ENCODE measurements at places on chromosomes 12 and 14.

DNA sequence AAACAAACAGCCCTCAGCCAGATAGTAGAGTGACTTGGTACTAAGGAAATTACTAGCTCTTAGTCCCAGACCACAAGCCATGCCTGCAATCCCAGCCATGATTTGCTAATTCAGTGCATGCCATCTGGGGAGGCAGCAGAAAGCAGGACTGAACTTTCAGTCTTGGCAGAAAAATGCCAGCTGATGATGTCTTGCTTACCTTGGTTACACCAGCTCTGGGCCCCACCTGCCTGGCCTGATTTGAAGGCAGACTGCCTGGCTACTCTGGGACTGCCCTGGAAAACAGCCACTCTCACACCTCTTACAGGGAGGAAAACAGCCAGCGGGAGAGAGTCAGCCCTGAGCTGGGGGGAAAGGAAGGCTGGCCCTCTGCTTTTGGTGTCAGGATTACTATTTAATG lies 4.6 kb upstream of the UNC119B start:
- DNase-seq = no peak

DNA sequence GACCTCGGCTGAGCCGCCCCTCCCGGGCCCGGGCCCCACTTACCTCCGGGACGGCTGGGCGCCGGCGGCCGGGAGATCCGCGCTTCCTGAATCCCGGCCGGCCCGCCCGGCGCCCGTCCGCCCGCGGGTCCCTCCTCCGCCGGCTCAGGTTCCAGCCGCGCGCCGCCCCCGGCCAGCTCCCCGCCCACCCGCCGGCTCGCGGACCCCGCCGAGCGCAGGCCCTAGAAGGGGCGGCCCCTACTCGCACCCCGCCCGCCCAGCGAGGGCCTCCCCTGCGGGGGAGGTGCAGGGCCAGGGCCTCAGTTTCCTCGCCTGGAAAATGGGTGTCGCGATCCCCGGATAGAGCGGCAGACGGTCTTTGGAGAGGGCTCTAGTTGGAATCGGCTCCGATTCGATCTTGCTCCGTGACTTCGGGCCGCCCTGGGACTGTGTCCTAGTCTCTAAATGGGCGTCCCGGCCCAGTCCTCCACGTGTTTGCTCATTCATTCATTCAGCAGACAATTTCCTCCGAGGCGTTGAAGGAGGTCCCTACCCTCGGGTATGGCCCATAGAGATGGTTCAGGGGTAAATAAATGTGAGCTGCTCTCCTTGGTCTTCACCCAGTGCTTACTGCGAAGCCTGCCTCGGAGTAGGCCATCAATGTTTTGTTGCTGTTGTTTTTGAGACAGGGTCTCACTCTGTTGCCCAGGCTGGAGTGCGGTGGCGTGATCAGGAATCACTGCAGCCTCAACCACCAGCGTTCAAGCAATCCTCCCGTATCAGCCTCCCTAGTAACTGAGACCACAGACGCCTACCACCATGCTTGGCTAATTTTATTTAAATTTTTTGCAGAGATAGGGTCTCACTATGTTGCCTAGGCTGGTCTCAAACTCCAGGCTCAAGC lies at the start of gene TRPV4:
TSS of gene TRPV4 (minus strand) at position 92 of the 883 bp plus-strand sequence. CDS start 18,602 bp downstream, outside the sequence.
- no peak for DNase-seq

DNA sequence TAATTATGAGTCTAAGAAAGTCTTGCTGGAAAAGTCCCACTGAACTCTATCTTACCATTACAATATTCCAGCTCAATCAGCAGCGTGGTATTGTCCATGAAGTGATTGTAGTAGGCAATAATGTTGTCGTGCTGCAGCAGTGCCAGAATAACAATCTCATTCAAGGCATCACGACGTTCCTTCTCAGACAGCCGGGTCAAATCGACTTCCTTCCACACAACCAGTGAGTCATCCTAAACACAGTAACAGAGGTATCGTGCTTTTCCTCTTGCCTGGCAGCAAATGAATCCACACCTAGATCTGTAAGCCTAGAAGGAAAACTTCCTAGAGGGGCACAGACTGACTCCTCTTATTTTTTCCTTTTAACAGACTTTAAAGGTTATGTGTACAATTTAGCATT lies 2.9 kb downstream of the NEK9 start:
- no peak for DNase-seq

DNA sequence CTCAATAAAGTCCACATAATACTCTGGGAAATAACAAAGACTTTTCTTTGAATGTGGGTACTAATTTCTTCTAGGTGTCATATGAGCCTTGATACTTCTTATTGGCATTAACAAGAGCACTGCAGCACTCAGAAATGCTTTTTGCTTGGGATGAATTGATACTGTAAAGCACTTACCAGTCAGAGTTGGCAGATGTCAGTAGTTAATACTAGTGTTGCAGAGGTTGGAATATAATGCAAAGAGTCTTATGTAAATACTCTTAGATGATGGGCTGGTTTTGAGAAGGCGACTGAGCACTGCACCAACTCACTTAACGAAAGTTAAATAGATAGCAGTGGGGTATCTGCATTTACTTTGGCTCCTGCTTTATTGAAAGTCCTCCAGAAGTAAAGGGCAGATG lies 25.6 kb upstream of the MBIP start:
- no peak for DNase-seq

DNA sequence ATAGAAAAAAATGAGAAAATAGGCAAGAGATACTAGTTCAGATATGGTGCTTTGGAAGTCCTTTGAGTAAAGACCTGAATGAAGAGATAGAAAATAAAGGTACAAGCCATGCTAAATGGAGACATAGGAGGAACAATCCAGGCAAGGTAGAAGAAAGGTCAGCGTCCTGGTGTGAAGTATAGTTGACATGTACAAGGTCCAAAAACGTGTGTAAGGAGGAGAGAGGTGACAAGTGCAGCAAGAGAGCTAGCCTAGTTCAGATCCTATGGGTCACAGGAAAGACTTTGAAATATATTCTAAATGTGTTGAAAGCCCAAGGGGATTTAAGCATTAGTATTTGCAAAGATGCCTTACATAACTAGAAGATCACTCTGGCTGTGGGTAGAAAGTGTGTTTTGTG lies 88.2 kb downstream of the SLCO1B1 start:
- DNase-seq = no peak

DNA sequence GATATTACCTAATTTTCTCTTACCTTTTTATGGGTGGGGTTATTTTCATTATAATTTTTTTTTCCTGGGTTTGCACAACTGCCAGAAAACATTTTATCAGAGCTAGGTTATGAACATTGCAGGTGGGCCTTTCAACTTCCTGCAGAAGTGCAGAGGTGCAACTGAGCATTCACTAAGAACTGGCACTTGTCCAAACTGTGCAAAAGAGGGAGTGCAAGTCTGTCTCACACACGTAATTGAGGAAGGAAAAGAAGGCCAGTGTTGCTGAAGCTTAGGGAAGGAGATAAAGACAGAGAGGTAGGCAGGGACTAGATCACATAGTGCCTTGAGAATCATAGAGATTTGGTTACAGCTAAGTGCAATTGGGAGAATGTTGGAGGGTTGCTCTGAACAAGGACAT lies 14.1 kb upstream of the AMN1 start:
- DNase-seq = no peak

- no peak for DNase-seq
These were observed 18.1 kb upstream of the SGPP1 start for GRCh38 chr14:63745858-63746425.

- DNase-seq = no peak
These were observed 13.9 kb downstream of the ZDHHC17 start for GRCh38 chr12:76777765-76778216.

DNA sequence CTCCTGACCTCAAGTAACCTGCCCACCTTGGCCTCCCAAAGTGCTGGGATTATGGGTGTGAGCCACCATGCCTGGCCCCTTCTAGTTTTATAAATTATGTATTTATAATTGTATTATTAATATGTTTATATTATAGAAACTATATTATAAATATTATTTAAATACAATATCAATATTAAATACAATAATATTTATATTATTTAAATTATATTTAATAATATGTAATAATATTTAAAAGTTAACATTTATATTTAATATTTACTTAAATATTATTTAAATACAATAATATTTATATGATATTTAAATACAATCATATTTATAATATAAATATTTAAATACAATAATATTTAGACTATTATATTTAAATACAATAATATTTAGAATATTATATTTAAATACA lies 20.0 kb downstream of the SDR9C7 start:
- DNase-seq = no peak

DNA sequence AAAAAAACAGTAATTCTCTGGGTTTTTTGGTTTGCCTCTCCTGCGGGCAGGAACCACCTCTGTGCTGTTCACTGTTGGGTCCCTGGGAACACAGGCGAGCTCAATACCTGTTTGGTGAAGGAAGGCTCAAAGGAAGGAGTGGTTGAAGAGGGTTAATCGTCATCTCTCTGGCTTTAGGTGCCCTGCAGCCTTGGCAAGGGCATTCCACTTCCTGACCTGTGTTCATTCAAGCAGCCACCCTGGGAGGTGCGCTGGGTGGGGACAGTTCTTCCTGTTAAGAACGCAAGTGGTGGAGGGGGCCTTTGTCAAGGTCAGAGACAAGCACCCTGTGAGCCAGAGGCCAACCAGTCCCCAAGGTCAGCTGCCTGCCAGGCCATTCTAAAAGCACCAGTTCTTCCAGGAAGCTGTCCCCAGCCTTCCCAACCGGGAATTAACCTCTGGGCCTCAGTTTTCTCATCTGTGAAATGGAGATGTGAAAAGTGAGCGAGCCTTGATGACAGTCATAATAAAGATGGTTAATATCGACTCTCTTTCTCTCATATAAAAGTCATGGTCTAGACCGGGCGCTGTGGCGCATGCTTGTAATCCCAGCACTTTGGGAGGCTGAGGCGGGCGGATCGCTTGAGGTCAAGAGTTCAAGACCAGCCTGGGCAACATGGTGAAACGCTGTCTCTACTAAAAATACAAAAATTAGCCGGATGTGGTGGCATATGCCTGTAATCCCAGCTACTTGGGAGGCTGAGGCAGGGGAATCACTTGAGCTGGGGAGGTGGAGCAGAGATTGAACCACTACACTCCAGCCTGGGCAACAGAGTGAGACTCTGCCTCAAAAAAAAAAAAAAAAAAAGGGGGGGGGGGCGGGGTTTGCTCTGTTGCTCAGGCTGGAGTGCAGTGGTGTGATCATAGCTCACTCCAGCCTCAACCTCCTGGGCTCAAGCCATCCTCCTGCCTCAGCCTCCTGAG lies 6.1 kb downstream of the RHOF start:
- no peak for DNase-seq

- DNase-seq = no peak
These were observed 407.3 kb upstream of the FLRT2 start for GRCh38 chr14:85122690-85123089.

- DNase-seq = no peak
These were observed 19.1 kb downstream of the HELB start for GRCh38 chr12:66321435-66321834.

GRCh38 chr14:93331728-93332396 lies 974 bp downstream of the BTBD7 start:
- no peak for DNase-seq

DNA sequence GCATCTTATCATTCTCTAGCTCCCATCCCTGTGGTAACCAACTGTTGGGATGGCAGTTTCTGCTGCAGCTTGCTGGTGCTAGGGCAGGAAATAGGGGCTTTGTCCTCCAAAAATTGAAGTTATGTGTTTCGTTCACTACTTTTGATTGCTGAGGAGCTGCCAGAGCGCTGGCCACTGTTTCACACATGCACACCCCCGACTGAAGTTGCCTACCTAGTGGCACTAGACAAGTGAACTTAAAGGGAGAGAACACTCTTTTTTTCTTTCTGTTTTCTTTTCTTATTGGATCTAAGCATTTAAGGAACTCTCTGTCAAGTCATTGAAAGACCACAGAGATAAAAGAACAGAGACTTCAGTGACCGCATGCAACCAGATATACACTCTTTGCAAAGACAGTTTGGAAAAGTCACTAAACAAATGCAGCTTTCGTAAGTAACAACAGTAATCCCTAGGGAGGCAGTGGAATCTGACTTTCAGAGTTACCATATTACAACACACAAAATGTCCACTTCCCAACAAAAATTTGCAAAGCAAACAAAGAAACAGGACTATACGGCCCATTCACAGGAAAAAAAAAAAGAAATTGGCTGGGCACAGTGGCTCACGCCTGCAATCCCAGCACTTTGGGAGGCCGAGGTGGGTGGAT lies 12.0 kb downstream of the TFCP2 start:
- no peak for DNase-seq

GRCh38 chr14:24921903-24922302 lies 128.0 kb downstream of the STXBP6 start:
- no peak for DNase-seq

DNA sequence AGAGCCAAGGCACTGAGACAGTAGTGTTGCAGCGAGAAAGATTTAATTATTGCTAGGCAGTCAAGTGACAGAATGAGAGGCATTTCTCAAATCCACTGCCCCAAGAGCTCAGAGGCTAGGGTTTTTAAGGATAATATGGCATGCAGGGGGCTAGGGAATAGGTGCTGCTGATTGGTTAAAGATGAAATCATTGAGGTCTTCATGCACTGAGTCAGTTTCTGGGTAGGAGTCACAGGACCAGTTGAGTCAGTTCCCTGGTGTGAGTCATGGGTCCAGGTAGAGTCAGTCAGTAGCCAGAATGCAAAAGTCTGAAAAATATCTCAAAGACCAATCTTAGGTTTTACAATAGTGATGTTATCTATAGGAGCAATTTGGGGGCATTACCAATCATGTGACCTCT lies 323.8 kb downstream of the RGS6 start:
- no peak for DNase-seq

- DNase-seq = no peak
These were observed 15.4 kb downstream of the DDX11 start for GRCh38 chr12:31089072-31089471.

DNA sequence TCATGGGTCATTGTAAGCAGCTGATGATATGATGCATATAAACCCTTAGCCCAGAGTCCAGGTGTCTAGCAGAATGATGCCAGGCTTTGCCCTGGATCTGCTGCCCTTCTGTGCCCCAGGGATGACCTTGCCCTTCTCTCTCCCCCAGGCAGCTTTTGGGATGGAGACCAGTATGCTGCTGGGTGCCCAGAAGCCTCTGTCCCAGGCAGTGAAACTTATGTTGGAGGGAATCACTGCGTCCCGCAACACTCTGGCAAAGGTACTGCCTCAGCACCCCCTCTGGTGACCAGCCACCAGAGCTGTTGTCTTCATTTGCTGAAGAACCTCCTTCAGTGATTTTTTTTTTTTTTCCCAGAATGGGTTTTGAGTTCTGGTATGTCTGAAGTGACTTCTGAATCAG lies 23.3 kb downstream of the CYP46A1 start:
- no peak for DNase-seq

- DNase-seq = no peak
These were observed 42.3 kb downstream of the BCL11B start for GRCh38 chr14:99229654-99230207.

- DNase-seq = no peak
These were observed 657 bp downstream of the METAP2 start for GRCh38 chr12:95474660-95474958.
